ENCODE measurements at places on chromosomes 7 and 10.

DNA sequence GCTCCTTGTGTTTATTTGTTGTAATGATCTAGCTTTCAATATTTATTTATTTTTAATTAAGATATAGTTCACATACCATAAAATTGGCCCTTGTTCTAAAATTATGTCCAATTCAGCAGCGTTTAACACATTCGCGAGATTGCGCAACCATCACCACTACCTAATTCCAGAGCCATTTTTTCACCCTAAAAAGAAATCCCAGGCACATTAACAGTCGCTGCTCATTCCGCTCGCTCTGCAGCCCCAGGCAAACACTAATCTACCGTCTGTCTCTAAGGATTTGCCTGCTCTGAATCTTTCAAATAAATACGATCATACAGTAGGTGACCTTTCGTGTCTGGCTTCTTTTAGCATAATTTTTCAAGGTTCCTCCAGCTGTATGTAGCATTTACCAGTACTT lies 616.7 kb downstream of the CALN1 start:
- no peak for DNase-seq

- DNase-seq, result peak; percentile 60
Measured at GRCh38 chr7:95596198-95597063, at the start of gene PDK4. TSS of gene PDK4 (minus strand) at chr7:95596516. CDS start at chr7:95596293, 223 bp downstream.

DNA sequence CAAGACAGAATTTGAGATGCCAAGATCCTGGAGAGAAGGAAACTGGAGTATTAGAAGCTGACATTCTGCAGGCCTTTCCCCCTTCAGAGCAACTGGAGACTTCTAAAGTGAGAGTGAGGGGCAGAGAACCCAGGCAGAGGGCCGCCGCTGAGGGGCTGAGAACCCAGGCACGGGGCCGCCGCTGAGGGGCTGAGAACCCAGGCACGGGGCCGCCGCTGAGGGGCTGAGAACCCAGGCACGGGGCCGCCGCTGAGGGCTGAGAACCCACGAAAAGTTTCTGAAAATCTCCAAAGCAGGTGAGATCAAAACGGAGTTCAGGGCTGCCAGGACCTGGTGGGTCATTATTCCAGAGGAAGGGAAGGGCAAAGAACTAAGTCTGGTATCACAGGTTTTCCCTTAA lies 126.2 kb downstream of the DLG5 start:
- no peak for DNase-seq

DNA sequence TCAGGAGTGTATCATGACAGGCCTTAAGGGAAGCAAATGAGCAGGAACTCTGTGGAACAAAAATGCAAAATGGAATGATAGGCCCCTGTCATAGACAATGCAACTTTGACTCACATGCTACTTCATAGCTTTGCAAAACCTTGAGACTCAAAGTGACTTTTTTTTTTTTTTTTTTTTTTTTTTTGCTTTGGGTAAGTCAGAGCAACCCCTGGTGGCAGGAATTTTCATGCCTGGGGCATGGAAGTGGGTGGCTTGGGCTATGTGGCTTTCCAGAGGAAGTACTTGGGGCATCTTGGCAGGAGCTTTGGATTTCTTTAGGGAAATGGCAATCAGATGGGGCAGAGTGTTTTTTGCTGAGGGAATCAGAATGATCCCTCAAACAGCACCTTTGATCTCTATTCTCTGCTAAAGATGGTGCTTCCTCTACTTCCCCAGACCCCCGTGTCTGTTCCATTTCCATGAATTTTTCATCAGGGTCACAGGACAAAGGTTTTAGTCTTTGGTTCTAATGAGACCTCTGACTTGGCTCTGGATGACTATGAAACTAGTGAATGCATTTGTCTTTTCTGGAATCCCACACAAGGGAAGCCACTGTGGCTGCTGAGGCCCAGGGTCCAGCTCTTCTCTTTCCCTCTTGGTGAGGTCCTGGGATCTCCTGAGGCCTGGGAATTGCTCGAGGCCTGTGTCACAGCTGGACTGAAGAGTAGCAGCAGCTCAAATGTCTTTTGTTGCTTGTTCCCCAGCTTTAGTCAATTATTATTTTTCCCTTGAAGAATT lies 62.8 kb downstream of the TACC2 start:
- peak; percentile 49 for DNase-seq
